Glutamatergic neuron (in vitro differentiated cells): ENCODE measurements at places on chromosomes 12 and 14.

GRCh38 chr14:94992046-94992445 is 165.3 kb downstream of the DICER1 start:
- no peak for DNase-seq

- no peak for DNase-seq
Measured at GRCh38 chr14:101037021-101037817, 133.7 kb upstream of the RTL1 start.

DNA sequence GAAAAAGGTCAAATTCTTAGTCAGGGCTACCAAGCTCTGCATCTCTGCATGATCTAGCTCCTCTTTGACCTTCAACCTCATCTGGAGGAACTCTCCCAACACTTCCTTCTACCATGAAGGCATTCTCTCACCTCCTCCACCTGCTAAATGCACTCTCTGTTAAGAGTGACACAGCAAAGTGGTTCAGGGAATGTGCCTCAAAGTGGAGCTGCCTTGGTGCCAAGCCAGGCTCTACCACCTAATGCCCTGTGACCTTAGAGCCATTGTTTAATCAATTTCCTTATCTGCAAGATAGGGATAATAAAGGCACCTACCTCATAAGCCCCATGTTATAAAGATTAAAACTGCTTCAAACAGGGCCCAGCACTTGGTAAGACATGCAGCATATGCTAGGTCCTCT is 236.7 kb downstream of the ANO2 start:
- DNase-seq = no peak

DNA sequence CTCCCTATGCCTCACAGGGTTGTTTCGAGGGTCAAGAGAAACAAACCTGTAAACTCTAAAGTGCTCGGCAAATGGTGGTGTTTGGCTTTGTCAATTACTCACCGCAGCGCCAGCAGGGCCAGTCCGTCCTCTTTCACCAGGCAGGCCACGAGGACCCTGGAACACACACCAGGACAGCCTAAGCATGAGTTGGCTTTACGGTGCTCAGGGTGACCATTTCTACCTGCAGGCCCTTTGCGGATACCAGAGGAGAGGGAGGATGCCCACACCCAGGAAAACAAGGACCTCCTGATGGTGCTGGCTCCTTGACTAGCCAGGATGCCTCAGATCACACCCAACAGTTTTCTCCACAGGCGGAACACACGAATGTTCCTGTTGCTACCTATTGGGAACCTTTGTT is 11.5 kb downstream of the COL2A1 start:
- no peak for DNase-seq
